ENCODE measurements at places on chromosomes 1 and 21. TPM values are rescaled to one million over a fixed set of nuclear protein-coding genes. Genes with fewer than 3 reads are reported as not detected.

The TNFSF18 gene
- not detected for total RNA-seq

The NBPF6 gene
- total RNA-seq: 0.39 TPM

The RXRG gene
- not detected for total RNA-seq

The GJB3 gene
- total RNA-seq: not detected

The OPTC gene
- total RNA-seq: not detected

The MAP10 gene
- total RNA-seq: 4.5 TPM

The CD84 gene
- total RNA-seq: 25.4 TPM

The XKR8 gene
- 10.2 TPM for total RNA-seq

The OXCT2 gene
- 0.22 TPM for total RNA-seq

The GPR161 gene
- total RNA-seq: 0.27 TPM

The EXO1 gene
- total RNA-seq: 30.7 TPM

The RAB25 gene
- not detected for total RNA-seq

The TRIM45 gene
- 0.25 TPM for total RNA-seq

The MTARC2 gene
- not detected for total RNA-seq

The NKAIN1 gene
- total RNA-seq: 0.07 TPM

The HPDL gene
- total RNA-seq: 4.5 TPM

The FAM72B gene
- 13.6 TPM for total RNA-seq

The AMY1C gene
- total RNA-seq: not detected

The MYOCOS gene
- total RNA-seq: 0.29 TPM

The KCNC4 gene
- total RNA-seq: 3.9 TPM

The CD5L gene
- total RNA-seq: not detected

The GBP7 gene
- total RNA-seq: not detected

The FTCD gene
- not detected for total RNA-seq

The RAB7B gene
- not detected for total RNA-seq

The LAMC2 gene
- total RNA-seq: 2.1 TPM

The LHX8 gene
- not detected for total RNA-seq

The C4BPA gene
- total RNA-seq: not detected

The CD1E gene
- not detected for total RNA-seq

The ERICH3 gene
- not detected for total RNA-seq

The DBT gene
- 11.1 TPM for total RNA-seq

The TRIM46 gene
- 19.8 TPM for total RNA-seq

The FCRL1 gene
- not detected for total RNA-seq

The MOV10 gene
- total RNA-seq: 128 TPM

The MROH9 gene
- not detected for total RNA-seq

The GNPAT gene
- 42.1 TPM for total RNA-seq

The LCE2B gene
- total RNA-seq: not detected

The CGN gene
- 0.17 TPM for total RNA-seq

The PTPRU gene
- total RNA-seq: 0.71 TPM

The RSPH1 gene
- not detected for total RNA-seq

The MORC3 gene
- 36.9 TPM for total RNA-seq

The FALEC gene
- not detected for total RNA-seq

The PLA2G5 gene
- total RNA-seq: not detected

The ATP1A4 gene
- not detected for total RNA-seq

The INAVA gene
- not detected for total RNA-seq

The LRRC41 gene
- 53.7 TPM for total RNA-seq

The UBE2U gene
- not detected for total RNA-seq

The LRRN2 gene
- total RNA-seq: 0.20 TPM

The ADORA3 gene
- total RNA-seq: 0.37 TPM

The DENND2C gene
- 0.15 TPM for total RNA-seq

The GATAD2B gene
- total RNA-seq: 70.1 TPM

The IL20 gene
- not detected for total RNA-seq

The HES3 gene
- total RNA-seq: not detected

The KCNQ4 gene
- total RNA-seq: 0.88 TPM

Measured in T-helper 1 cell treated with Interleukin-12 subunit alpha and Interleukin-12 subunit beta and Interleukin-4 antibody, amounts not matched to agents 30 ng/mL and 1 ng/mL, for 36 hours (primary cell).